Stimulated activated CD8-positive, alpha-beta memory T cell treated with anti-CD3 and anti-CD28 coated beads, Interleukin-15, amount 100 ng/mL, for 4 hours (primary cell): ENCODE measurements at places on chromosomes 13 and 19.

GRCh38 chr19:49609499-49610092, 18.6 kb downstream of the PRR12 start:
- DNase-seq, result no peak

DNA sequence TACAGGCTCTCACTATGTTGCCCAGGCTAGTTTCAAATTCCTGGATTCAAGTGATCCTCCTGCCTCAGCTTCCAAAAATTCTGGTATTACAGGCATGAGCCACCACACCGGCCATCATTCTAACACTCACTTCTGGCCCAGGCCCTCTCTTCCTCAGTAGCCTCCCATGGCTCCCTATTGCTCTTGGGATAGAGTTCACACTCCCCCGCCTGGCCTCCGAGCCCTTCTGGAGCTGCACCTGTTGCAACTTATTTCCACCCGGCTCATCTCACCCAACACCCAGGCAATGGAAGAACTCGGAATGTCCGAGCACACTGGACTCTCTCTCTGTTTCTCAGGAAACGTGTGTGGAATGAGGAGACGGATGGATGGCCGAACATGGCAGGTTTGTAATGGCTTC, 9.0 kb upstream of the SBK3 start:
- no peak for DNase-seq

DNA sequence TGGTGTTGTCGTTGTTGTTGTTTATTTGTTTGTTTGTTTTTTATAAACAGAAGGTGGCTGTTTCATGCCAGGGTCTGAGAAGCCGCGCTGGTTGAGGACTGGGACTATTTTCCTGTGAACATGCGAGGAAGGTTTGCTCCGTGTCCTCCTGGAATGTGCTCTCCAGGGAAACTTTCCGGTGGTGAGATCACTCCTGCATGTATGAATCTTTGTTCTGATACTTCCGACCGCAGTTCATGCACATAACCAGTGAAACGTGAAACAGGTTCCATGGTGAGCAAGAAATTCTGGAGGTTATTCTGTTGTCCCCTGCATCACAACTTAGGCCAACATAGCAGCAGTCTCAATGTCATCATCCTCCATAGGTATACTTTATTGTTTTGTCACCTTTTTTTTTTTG, 187.6 kb upstream of the ARGLU1 start:
- no peak for DNase-seq

DNA sequence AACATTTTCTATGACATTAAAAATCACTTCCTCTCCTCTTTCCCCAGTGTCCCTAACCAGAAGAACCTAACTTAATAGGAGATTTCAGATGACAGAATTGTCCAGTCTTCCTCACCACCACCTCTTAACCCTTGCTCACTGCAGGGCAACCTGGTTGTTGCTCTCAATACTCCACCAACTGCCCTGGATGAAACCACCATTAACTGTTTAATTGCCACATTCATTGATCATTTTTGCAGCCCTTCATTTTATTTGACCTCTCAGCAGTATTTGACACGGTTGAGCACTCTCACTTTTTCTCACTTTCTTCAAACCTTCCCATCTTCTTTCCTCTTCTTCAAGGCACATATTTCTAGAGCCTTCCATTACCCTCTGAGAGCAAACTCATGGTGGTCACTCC, 84.0 kb downstream of the MBNL2 start:
- DNase-seq, result no peak

- no peak for DNase-seq
These were observed 209.8 kb downstream of the FGF14 start for GRCh38 chr13:102191951-102192502.

DNA sequence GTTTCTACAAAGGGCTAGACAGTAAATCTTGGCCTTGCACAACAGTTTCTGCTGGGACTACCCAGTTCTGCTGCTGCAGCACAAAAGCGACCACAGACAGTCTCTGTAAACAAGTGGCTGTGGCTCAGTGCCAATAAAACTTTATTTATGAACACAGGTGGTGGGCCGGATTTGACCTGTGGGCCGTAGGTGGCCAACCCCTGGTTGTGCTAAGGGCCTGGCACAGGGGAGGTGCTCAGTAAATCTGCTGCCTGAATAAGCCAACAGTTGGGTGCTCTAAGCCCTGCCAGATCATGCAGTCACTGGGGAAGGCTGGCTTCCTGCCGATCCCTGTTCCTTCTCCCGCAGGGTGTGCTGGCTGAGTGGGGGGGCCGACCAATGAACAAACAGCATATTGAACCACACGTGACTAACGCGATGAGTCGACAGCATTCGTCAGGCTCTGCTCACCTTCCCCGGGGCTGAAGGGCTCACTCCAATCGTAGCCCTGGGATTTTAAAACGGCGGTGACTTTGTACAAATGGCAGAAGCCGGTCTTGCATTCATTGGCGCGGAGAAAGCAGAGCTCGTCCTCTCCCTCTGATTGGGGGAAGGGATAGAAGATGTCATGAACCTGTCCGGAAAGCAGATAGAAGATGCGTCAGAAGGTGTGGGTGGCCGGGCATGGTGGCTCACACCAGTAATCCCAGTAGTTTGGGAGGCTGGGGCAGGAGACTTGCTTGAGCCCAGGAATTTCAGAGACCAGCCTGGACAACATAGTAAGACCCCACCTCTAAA, 24.3 kb upstream of the MYDGF start:
- no peak for DNase-seq

DNA sequence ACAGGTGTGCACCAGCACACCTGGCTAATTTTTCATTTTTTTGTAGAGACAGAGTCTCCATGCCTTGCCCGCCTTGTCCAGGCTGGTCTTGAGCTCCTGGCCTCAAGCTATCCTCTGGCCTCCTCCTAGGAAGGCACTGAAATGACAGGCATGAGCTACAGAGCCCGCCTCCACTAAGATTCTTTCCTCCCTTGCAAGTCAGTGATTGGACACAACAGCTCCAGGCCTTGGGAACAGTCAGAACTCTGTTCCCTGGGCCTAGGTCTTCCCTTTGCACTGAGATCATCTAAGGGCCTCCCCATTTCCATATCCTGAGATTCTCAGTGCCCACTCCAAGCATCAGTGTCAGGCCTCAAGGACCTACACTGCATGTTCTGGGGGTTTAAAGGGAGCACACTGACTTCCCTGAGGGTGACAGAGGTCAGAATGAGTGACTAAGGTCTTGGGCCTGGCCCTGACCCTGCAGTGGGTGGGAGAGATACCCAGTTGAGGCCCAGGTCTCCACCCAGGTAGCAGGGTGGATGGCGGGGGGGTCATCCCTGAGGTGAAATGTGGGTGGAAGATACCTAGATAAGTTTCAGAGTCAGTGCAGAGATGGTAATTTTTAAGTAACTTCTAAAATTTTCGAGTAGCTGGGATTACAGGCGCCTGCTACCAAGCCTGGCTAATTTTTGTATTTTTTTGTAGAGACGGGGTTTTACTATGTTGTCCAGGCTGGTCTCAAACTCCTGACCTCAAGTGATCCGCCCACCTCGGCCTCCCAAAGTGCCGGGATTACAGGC, 17.3 kb upstream of the ERCC1 start:
- no peak for DNase-seq

DNA sequence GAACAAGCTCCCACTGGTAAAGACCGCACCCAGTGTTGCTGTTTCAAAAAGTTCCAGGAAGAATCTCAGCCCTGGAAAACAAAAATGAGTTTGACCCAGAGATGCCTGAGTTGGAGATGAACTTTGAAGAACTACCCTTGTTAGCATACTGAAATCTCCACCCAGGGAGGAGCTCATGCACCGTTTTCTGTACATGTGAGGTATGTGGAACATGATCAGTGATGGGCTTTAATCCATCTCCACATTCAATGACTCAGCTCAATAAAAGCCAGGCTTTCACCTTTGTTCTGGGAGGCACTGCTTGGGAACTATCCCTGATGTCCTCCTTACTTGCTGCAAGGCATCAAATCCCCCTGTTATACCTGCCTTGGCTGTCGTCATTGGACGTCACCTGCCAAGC, 279.9 kb downstream of the UQCRFS1 start:
- DNase-seq, result no peak

GRCh38 chr13:37968555-37968954, 99.0 kb upstream of the TRPC4 start:
- no peak for DNase-seq

GRCh38 chr13:72537395-72537780, 190.0 kb downstream of the MZT1 start:
- DNase-seq, result no peak

DNA sequence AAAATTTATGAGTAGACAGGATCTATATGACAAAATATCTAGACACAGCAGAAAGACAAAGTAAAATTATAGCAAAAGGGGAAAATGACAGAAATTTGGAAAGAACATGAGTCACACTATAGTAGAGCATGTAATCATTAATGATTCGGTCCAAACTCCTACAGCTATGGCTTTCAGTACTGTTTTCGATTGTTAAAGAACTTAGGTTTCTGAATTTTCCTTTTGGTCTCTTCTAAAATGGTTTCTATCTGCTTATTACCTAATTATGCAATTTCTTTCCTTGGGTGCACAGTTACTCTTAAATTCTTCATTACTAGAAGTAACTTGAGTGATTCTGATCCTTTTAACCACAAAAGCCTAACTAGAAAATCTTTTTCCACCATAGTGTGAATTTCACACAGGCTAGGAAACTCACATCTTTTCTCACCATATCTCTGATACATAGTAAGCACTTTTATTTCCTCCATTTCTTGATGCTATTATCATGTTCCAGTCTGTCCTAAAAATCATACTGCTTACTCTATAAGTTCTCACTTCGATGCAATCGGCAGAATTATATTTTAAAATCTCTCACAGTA, 1101.4 kb downstream of the PCDH9 start:
- no peak for DNase-seq

- DNase-seq, result no peak
These were observed 191.8 kb downstream of the PCCA start for GRCh38 chr13:100280681-100281080.

- DNase-seq, result no peak
These were observed 10.5 kb downstream of the MYO9B start for GRCh38 chr19:17086120-17086519.

- DNase-seq, result no peak
These were observed 35.7 kb upstream of the TPM4 start for GRCh38 chr19:16040642-16041041.
